ENCODE measurements at places on chromosomes 5 and 9.

- DNase-seq = peak; percentile 73
These were observed 61.8 kb downstream of the SPATA31C2 start for GRCh38 chr9:88076286-88077070.

DNA sequence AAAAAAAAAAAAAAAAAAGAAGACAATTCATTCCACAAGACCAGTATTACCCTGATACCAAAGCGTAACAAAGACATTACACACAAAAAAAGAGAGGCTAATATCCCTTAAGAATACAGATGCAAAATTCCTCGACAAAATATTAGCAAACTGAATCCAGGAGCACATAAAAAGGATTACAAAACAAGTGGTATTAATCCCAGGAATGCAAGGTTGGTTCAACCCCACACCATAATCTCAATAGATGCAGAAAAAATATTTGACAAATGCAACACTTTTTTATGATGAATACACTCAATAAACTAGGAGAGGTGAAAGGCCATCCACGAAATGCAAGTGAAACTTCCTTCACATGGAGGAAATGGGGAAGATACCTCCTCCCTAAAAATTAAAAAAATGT lies 80.1 kb upstream of the TLR4 start:
- no peak for DNase-seq

GRCh38 chr9:114109124-114109523 lies 10.0 kb upstream of the KIF12 start:
- no peak for DNase-seq

- peak; percentile 35 for DNase-seq
These were observed 26.2 kb upstream of the HSD17B4 start for GRCh38 chr5:119426057-119426456.

- peak; percentile 31 for DNase-seq
These were observed 1.3 kb upstream of the CDHR2 start for GRCh38 chr5:176547802-176548201.

- no peak for DNase-seq
These were observed 85.7 kb downstream of the AMBP start for GRCh38 chr9:113992276-113992951.

- no peak for DNase-seq
These were observed 870.0 kb upstream of the CDH9 start for GRCh38 chr5:27908341-27908740.

DNA sequence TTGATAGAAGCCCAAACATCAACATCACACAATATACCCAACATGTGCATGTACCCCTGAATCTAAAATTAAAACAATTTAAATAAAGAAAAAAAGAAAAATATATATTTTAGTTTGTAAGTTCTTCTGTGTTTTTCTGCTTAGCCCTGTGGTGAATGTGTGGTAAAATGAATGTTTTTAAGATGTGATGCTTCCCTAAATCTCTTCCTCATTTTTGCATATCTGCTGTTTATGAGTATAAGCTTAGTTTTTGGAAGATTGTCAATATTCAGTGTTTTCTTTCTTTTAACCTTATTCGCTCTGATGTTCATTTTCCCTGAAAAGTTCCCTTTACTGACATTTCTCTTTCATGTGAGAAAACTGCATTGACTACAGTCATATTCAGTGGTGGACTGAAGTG lies 44.4 kb upstream of the DAB2 start:
- DNase-seq = no peak

DNA sequence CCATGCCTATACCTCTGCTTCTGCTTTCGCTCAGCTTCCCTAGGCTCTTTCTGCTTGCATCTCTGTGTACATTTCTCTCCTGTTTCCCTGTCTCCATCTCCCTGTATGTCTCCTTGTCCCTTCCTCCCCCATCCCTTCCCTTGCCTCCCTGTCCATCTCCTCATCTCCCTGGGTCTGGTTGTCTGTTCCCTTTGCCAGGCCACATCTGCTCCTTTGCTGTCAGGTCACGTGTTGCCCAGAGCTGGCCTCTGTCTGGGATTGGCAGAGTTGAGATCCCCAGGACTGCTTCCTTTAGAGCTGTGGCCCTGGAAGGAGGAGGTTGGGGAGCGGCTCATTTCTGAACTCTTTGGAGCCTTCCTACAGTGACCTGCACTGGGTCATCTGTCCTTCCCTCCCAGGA lies 31.8 kb upstream of the PTGS1 start:
- DNase-seq = no peak

- DNase-seq = no peak
These were observed 687.1 kb downstream of the TLE1 start for GRCh38 chr9:81002242-81002641.

DNA sequence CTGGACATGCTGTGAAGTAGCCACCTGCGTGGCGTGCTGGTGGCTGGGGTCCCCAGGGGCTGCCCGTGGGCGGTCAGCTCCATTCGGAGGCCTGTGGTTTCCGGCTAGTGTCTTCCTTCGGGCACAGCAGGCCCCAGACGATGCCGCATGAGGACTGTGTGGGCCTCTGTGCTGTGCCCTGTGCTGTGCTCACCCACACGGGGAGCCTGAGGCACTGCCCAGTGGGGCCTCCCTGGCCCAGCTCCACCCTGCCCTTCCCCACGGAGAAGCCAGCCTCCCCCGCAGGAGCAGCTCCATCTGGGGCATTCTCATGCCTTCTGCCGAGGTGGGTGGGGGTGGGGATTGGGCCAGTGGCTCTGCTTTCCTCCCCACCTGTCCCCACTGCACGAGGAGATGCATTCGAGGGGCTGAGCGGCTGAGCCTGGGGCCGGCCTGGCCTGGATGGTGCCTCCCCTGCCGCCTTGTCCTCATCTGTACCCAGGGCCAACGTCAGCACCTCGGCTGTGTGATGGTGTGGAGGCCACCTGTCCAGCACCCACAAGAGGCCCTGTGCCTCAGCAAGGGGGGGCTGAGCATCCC lies 24.2 kb downstream of the RXRA start:
- DNase-seq = no peak

- no peak for DNase-seq
These were observed 8.8 kb downstream of the TNIP1 start for GRCh38 chr5:151071848-151072629.

- DNase-seq = no peak
These were observed 52.3 kb downstream of the AMBP start for GRCh38 chr9:114025760-114026159.

GRCh38 chr9:107018861-107019545 lies 156.0 kb downstream of the ZNF462 start:
- no peak for DNase-seq

- DNase-seq = no peak
These were observed 472.9 kb downstream of the PRELID2 start for GRCh38 chr5:145362266-145362665.

DNA sequence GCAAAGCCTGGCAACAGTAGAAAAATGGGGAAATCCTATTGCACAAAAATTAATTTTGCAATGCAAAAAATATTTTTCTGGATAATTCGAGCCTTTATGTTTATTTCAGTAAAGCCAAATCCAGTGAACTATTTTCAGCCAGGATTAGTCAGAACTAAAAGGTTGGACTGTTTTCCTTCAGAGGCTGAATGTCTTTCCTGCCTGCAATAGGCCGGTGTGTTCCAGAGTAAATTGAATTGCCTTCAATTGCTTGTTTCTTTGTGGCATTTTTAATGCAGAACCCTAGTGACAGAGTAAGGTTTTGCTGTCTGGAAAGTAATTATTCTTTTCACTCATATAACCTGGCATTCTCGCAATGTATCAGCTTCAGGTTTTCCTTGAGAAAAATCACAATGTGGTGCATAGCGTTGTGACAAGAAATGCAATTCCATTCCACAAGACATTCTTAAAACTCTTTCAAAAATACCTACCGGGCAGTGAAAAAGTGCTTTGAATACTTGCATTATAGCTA lies 183.7 kb downstream of the GLIS3 start:
- no peak for DNase-seq

- DNase-seq = no peak
These were observed 129.0 kb upstream of the WWC1 start for GRCh38 chr5:168162464-168162863.

DNA sequence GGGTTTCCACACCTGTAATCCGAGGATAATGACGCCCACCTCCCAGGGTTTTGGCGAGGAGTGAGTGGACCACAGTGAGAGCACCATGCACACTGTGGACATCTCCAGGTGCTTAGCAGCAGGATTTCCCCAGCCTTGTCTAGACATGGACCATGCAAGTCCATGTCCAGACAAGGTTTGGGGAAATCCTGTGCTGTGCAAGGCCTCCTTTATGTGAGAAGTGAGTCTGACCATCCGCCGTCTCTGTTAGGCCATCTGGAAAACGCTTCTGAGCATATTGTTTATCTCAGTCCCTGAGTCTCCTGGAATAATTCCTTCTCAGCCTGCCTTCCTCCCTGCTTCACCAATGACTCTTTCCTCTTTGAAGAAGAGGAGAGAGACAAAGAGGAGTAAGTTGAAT lies 26.2 kb upstream of the TNFAIP8 start:
- no peak for DNase-seq

DNA sequence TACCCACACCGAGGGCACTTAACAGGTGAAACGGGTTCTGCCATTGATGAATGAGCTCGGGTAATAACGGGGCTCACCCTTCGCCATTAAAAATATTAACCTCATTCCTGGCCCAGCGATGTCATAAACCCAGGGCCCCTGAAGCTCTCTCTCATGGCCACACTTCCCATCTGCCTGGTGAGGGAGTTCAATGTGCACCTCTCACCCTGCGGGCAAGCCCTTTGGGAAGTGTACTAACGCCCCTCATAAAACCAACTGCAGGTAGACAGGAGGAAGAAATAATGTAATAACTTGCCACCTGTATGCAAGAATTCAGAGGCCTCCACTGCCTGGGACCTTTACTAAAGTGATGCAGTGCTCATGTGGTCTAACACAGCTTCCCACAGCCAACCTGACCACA lies 35.1 kb downstream of the SHB start:
- no peak for DNase-seq

Data from NB4 (cell line).